A549 treated with dexamethasone at 1 μM for 4 hours (cell line): ENCODE measurements at places on chromosomes 2 and 18. TPM values are rescaled to one million over a fixed set of nuclear protein-coding genes. Genes with fewer than 3 reads are reported as not detected.

ALKAL2 gene
- total RNA-seq = not detected in 5 replicates

GPR155 gene
- 0.18 to 0.52 TPM (median 0.40 TPM) in 5 replicates for total RNA-seq

CHST9 gene
- 0.01 TPM in 1 of 5 replicates, not detected in the others for total RNA-seq

DCDC2C gene
- total RNA-seq = 0.26 to 0.67 TPM (median 0.28 TPM) in 5 replicates

COL4A3 gene
- total RNA-seq = 0.46 to 1.3 TPM (median 0.74 TPM) in 5 replicates

PTPRN gene
- 0.97 to 1.8 TPM (median 1.4 TPM) in 5 replicates for total RNA-seq

ELOA2 gene
- total RNA-seq = not detected in 5 replicates

CYP1B1 gene
- 3.9 to 5.8 TPM (median 5.1 TPM) in 5 replicates for total RNA-seq

IL1F10 gene
- total RNA-seq = not detected in 5 replicates

GATA6 gene
- total RNA-seq = 0.86 to 1.8 TPM (median 1.5 TPM) in 5 replicates

PMS1 gene
- 5.5 to 9.0 TPM (median 7.7 TPM) in 5 replicates for total RNA-seq

PRKCE gene
- 8.9 to 12.5 TPM (median 10.6 TPM) in 5 replicates for total RNA-seq

MGAT4A gene
- total RNA-seq = 1.4 to 3.5 TPM (median 2.5 TPM) in 5 replicates
